ENCODE measurements at places on chromosomes 1 and 21.
A peak's percentile ranks its signal among the peaks of the same experiment; 100 is the strongest.

GRCh38 chr1:37031871-37032270 lies 2.4 kb downstream of the GRIK3 start:
- no peak for DNase-seq

DNA sequence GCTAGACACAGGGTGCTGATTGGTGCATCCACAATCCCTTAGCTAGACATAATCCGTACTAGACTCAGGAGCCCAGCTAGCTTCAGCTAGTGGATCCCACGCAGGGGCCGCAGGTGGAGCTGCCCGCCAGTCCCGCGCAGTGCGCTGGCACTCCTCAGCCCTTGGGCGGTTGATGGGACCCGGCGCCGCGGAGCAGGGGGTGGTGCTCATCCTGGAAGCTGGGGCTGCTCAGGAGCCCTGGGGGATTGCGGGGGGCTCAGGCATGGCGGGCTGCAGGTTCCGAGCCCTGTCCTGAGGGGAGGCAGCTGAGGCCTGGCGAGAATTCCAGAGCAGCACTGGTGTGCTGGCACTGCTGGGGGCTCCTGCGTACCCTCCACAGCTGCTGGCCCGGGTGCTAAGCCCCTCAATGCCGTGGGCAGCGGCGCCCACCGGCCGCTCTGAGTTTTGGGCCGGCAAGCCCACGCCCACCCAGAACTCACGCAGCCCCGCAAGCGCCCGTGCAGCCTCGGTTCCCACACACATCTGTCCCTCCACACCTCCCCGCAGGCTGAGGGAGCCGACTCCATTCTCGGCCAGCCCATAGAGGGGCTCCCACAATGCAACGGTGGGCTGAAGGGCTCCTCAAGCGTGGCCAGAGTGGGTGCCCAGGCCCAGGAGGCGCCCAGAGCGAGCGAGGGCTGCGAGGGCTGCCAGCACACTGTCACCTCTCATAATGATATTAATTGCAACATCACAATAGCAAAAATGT lies 87.4 kb downstream of the CRB1 start:
- no peak for DNase-seq

DNA sequence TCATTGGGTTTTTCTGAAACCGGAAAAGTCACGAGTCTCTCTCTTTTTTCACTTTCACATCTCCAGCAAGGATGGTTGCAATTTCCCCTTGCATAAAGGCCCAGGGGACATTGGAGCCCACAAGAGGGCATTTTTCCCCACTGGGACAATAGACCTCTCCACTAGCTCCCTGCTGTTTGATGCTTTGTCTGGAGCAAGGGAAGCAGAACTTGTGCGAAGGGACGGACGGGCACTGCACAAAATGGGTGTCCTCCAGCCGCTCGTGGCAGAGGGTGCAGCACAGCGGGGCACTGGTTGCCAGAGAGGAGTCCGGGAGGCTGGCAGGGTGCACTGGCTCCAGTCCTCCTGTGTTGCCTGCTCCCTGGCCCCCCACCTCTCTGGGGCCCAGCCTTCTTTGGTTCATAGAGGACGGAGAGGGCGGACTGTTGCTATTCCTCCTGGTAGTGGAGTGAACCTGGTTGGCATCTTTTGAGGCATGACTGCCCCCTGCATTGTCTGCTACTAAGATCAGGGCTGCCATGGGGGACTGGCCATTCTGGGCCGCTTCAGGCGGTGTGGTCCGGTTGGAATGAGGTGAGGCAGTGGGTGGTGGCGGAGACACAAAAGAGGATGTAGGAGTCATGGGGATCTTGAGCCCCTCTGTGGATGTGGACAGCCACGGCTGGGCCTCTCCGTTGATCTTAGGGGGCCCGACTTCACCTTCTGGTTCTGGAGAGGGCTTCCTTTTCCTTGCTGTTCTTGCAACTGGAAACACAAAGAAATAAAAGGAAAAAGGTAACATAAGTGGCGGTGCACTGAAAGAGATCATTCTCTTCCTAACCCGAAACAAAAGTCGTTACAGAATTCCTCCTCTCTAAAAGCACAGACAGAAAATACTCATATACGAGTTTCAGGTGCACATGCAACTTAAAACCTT lies 2.6 kb downstream of the IRF2BP2 start:
- DNase-seq, result peak; percentile 65

GRCh38 chr1:11523261-11523660 lies 44.3 kb downstream of the DISP3 start:
- no peak for DNase-seq

GRCh38 chr1:3717715-3718601 lies 34.3 kb upstream of the CCDC27 start:
- no peak for DNase-seq

- no peak for DNase-seq
Observed at GRCh38 chr1:53254011-53254640, 15.8 kb upstream of the MAGOH start.

Data from KBM-7 (cell line).